Suppressor macrophage (primary cell): ENCODE measurements at places on chromosomes 7 and 10.

DNA sequence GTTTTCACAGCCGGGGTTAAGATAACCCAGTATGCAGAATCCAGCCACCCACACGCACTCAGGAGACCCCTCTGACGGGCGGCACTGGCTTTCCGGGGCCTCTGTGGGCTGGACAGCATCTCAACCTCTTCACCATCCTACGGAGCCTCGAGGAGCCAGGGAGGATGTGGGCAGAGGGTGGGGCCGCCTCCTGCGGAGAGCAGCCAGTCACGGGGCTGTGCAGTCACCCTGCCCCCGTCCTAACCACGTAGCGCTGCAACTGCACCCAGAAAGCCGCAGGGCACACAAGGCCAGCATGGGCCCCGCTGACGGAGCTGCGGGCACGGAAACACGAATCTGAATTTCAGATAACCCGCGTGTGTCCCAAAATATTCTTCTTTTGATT, 270.3 kb downstream of the ELFN1 start:
- peak; percentile 98 for DNase-seq

GRCh38 chr7:70502117-70502863, 629.7 kb upstream of the GALNT17 start:
- no peak for DNase-seq

DNA sequence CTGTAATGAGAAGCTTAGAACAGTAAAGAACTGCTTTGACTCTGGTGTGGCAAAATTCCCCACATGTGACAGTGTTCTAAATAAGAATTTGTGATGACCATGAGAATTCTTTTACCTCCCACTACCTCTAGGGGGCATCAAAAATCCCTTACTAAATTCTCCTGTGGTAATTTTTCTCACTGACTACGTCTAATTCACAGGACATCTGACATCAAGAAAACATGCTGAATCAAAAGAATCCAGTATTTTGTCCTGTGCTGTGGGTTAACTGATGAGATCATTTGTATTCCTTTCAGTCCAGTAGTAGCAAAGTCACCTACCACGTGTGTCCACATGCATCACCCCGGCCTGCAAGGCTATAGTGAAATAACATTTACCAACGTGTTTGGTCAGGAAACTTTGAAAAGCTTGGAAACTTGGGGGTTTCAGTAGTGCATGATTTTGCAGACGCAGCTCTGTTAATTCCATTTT, 103.8 kb downstream of the ATE1 start:
- DNase-seq = peak; percentile 64

DNA sequence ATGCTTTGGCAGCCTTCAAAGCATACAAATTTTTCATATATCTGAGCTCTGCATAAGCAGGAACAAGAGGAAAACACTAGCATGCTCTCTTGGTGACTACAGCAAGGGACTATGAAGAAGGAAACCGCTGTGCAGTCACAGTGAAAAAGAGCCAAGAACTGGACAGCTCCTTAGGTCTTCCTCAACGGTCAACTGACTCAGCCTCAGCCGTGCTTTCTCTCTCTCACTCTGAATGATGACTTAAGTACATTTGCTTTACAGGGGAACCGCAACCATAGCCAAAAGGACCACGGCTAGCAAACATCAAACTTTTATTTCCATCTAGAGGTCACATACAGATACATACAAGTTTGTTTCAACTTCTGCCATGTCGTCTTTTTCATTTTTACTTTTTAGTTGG, 69.9 kb downstream of the HYCC1 start:
- DNase-seq = no peak

GRCh38 chr7:664997-665735, 61.3 kb upstream of the DNAAF5 start:
- no peak for DNase-seq

DNA sequence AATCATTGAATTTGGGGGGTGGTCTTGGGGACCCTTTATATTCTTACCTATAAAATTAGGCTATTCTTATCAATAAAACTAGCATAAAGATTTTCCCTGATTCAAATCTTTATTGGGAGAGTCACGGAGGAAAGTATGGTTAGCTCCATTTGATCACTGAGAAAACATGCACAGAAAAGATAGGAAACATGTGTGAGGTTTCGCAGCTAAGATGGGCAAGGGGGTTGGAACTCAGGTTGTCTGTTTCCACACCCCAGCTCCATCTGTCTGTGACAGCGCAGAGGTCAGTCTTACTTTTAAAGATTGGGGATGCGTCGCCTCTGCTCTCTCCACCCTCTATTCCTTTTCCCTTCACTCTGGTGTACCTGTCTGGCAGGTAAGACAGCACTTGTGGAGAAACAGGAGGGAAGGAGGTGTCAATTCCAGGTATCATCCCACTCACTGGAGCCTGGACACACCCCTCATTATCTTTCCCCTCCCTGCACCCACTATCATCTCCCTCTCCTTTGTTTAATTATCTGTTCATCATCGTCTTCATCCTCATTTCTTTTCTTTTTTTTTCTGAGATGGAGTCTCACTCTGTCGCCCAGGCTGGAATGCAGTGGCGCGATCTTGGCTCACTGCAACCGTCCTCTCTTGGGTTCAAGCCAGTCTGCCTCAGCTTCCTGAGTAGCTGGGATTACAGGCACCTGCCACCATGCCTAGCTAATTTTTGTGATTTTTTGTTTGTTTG, 2.4 kb upstream of the DENND10 start:
- no peak for DNase-seq

GRCh38 chr7:114916261-114916892, 5.5 kb upstream of the MDFIC start:
- no peak for DNase-seq

- DNase-seq = no peak
Observed at GRCh38 chr7:158048569-158048968, 539.1 kb downstream of the PTPRN2 start.

DNA sequence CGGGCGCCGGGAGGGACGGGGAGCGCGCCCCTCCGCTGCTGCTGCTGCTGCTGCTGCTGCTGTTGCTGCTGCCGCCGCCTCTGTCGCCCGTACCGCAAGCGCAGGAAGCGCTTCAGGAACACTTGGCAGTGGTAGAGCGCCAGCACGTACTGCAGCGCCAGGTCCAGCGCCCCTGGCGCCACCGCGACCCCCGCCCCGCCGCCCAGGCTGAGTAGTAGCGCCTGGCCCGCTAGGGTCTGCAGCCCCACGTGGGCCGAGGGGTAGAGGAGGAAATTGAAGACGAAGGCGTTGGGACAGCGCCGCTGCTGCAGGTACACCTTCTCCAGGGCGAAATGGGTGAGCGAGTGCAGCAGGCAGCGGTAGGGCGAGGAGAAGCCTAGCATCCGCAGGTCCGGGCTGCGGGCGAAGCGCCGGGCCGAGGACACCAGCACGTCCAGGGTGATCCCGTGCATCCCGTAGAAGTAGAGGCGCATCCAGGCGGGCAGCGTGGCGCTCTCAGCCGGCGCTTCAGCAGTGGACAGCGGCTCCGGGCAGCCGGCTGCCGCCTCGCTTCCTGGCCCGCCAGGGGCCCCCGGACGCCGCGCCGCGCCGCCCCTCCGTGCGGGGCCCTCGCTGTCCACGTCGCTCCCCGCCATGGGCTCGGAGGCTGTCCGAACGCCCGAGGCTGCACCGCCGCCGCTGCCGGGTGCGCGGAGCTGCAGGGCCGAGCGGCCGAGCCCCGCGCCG, at the start of gene TMEM229A:
TMEM229A (minus strand) TSS at position 699 of the 726 bp plus-strand sequence; CDS start at position 635, 64 bp downstream.
- DNase-seq = no peak

DNA sequence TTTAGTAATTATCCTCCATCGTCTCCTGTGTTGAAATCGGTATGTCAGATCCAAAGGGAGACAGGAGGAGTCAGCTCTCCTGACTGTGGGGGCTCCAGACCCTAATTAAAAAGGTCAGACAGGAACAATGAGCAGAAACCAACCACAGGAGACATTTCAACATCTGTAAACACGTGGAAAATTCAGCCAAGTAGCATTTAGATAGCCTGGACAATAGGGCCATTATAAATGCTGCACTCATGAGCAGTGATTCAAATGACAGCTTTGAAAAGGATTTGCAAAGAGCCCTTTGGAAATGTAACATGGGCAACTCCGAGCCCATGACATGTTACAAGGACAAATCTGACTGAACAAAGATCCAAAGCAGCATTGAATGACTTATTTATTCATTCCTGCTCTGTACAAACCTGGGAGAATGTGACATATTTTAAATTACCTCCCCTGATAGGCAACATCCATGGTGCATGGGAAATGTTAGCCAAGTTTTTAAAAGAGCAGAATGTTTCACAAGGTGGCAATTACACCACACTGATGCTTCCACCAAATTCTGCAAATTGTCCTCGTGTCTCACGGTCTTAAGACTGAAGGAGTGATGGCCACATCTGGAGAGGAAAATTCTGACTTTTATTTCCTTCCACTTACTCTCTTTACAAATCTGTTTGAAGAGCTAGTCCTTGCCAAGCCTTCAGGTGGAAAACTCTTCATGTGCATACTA, 113.3 kb upstream of the KMT2E start:
- DNase-seq = peak; percentile 21

- DNase-seq = no peak
Observed at GRCh38 chr10:93125966-93126365, 52.3 kb downstream of the CYP26A1 start.

- peak; percentile 53 for DNase-seq
Observed at GRCh38 chr10:90847436-90847835, 10.4 kb downstream of the HTR7 start.

DNA sequence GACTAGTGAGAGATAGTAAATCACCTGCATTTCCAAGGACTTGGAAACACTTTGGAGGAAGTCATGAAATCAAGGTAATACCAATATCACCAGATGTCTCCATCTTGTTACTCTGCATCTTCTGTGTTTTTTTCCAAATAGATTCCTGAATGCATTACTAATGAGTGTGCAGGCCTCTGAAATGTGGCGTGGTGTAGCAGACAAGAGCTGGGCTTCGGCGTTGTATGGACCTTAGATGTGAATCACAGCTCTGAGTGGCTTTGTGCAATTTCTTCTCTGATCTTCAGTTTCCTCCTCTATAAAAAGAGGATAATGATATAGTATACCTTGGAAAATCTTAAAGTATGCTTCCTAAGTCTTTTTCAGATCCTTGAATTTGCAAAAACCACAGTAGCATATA, 9.6 kb upstream of the MYPN start:
- no peak for DNase-seq

GRCh38 chr7:18461785-18462467, 33.6 kb upstream of the HDAC9 start:
- DNase-seq = no peak

DNA sequence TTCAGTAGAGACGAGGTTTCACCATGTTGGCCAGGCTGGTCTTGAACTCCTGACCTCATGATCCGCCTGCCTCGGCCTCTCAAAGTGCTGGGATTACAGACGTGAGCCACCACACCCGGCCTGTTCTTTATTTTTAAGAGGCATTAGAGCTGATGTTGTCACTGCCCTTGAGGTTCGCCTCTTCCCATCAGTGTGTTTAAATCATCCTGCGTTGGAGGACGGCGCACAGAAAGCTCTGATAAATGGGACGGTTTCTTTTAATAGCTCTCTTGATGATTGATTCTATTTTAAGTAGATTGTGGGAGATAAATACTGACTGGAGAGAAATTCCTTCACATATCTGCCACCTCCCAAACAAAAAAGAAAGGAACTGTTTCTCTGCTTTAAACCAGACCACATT, 29.0 kb downstream of the UPP1 start:
- DNase-seq = no peak

DNA sequence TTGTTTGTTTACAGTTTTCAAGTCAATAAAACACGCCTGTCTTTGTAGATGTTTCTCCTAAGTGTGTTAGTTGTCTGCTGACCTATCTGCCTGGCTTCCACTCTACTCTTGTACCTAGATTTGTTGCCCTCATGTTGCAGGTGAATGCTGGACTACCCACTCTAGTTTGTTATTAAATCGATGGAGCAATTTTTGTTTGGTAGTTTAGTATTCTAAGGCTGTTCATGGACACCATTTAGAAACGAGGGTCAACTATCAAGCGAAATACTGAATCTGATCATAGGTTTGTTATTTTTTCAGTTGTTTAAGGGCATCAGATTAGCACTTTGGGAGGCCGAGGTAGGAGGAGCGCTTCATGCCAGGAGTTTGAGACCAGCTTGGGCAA, 29.1 kb upstream of the MKLN1 start:
- no peak for DNase-seq

- no peak for DNase-seq
Observed at GRCh38 chr10:71501402-71501801, 104.7 kb downstream of the CDH23 start.

DNA sequence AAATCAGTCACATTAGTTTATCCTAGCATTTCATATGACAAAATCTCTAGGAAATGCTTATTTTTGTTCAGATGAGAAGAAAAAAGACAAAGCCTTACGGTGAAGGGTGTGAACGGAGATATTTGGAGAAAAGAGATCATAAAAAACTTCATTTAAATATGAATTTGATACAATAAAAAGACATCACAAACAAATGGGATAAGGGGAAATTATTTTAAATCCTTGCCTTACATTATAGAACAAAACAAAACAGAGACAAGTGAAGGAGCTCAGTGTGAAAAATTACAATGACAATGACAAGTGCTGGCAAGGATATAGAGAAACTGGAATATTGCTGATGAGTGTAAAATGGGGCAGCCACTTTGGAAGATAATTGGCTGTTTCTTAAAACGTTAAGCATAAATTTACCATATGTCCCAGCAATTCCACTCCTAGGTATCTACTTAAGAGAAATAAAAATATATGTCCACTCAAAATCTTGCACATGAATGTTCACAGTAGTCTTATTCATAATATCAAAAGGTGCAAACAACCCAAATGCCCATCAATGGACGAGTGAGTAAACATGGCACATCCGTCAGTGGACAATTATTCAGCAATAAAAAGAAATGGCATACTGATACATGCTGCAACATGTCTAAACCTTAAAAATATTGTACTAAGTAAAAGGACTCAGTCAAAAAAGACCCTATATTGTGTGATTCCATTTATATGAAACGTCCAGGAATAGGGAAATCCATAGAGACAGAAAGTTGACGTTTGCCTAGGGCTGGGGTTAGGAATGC, 66.1 kb upstream of the RAPGEF5 start:
- no peak for DNase-seq

- DNase-seq = no peak
Observed at GRCh38 chr7:17131983-17132655, 166.3 kb upstream of the AHR start.

DNA sequence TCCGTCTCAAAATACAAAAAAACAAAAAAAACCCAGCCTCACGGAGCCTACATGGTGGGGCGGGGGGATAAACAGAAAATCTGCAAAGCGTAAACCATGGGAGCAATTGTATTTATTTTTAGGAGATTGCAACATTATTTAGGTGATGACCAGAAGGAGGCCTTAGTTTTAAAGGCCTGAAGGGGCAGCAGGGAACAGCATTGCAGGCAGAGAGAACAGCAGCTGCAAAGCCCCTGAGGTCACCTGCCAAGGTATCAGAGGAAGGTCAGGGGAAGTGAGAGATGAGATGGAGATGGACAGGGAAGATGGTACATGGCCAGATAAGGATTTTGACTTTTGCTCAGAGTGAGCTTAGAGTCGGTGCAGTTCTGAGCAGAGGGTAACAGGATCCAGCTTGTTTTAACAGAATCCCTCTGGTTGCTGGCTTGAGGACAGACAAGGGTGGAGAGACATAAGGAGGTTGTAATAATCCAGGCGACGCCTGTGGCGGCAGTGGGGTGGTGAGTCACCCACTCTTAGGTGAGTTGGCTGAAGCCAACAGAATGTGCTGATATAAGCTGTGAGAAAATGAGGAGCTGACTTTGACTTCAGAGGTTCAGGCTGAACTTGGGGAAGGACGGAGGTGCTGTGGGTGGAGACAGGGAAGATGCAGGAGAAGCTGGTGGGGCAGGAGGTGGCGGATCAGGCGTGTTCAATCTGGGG, 82.3 kb upstream of the GTF2I start:
- DNase-seq = no peak
